ENCODE measurements at places on chromosomes 5 and 9.

GRCh38 chr5:13660072-13660471, 284.4 kb downstream of the DNAH5 start:
- no peaks in the 10 kb centered on the region for H3K27me3 ChIP-seq
- no peaks in the 10 kb centered on the region for H3K4me1 ChIP-seq
- no peaks in the 10 kb centered on the region for H3K36me3 ChIP-seq
- H3K4me3 ChIP-seq, result no peak overlapping the region
- DNase-seq, result no peak

DNA sequence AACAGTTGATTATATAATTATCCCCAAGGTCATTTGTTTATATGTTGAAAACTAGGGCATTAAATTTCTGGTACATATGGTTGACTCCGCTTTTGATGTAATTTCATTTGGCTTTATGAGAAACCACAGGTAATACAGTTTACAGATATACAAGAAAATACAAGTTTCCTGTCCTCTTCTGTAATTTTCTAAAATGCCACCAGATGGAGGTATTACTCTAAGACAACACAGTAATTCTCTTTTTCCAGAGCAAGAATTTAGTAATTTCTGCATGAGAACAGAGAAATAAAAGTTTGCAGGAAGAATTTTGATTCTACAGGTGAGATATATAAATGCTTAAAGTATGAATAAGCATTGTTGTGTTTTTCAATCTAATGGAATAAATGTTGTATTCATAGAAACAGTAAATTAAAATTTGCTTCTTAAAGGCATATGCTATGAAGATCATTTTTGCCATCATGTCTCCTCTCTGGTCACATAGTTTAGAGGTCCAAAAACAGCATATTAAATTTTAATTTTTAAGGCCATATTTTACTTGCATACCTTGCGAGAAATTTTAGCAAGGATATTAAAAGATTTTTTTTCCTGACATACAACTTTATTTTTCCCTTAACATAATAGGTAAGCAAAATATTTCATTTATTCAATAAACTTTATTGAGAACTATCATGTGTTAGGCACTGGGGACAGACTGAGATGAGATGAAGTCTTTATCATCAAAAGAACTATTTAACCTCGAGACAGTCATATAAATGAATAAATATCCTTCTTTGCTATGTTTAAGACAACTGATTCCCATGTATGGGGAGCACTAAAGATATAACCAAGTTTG, 22.7 kb downstream of the CHD1 start:
- no peak overlapping the region for H3K27ac ChIP-seq
- no peak for DNase-seq
- H3K4me3 ChIP-seq, result no peak overlapping the region
- H3K27me3 ChIP-seq, result no peaks in the 10 kb centered on the region
- H3K36me3 ChIP-seq, result peaks cover 36% of the 10 kb centered on the region
- 0 out of 2 replicates have a peak, but pooled peaks cover 6% of the 10 kb centered on the region for H3K4me1 ChIP-seq

GRCh38 chr9:122948313-122948712, 7.5 kb downstream of the RABGAP1 start:
- no peak overlapping the region for H3K27ac ChIP-seq
- no peaks in the 10 kb centered on the region for H3K27me3 ChIP-seq
- H3K4me3 ChIP-seq, result no peak overlapping the region
- DNase-seq, result no peak

GRCh38 chr5:170059221-170059620, 46.5 kb upstream of the FOXI1 start:
- H3K27ac ChIP-seq, result no peak overlapping the region
- peaks cover 19% of the 10 kb centered on the region for H3K4me1 ChIP-seq
- H3K36me3 ChIP-seq, result no peaks in the 10 kb centered on the region
- H3K27me3 ChIP-seq, result no peaks in the 10 kb centered on the region
- H3K4me3 ChIP-seq, result no peak overlapping the region
- no peak for DNase-seq

GRCh38 chr9:137035507-137035834, 3.6 kb upstream of the FUT7 start:
- H3K36me3 ChIP-seq, result no peaks in the 10 kb centered on the region
- no peak overlapping the region for H3K27ac ChIP-seq
- peaks cover 9% of the 10 kb centered on the region for H3K4me1 ChIP-seq
- no peak overlapping the region for H3K4me3 ChIP-seq

GRCh38 chr5:122195802-122196394, 66.6 kb downstream of the ZNF474 start:
- no peak overlapping the region for H3K4me3 ChIP-seq
- H3K27me3 ChIP-seq, result no peaks in the 10 kb centered on the region
- no peaks in the 10 kb centered on the region for H3K4me1 ChIP-seq
- no peaks in the 10 kb centered on the region for H3K36me3 ChIP-seq

DNA sequence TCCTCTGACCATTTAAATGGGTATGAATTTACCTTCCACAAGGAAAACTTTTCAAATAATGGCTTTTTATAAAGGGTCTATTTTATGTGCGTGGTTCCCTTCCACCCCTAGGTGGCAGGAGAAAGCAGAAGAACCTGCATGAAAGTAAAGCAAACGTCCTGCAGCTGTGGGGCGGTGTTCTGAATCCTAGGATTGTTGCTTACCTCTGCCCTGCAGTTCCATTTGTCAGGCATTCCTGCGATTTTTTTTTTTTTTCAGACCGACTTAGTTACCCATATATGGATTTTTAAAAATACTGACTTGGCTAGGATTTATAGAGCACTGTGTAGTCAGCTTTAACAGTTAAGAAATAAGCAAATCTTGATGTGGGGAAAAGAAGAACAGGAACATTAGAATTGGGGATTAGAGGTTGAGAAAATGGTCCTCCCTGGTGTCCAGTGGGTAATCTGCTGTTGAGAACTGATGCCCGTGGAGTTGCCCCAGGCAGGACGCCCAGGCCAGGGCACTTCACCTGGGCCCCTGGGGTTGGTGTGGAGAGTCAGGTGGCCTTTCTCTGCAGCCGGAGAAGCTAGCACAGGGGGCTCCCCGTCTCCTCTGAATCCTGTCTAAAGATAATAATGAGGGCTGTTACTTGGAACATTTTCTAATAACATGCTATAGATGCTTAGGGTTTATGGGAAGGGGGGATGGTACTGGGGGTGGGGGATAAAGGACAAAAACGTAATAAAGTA, 30.4 kb upstream of the LTC4S start:
- peak; percentile 74 for DNase-seq
- peaks cover 47% of the 10 kb centered on the region for H3K4me1 ChIP-seq
- H3K27me3 ChIP-seq, result no peaks in the 10 kb centered on the region
- H3K27ac ChIP-seq, result peak overlapping the region; percentile 52

GRCh38 chr9:89687188-89687587, 82.4 kb downstream of the GADD45G start:
- H3K4me1 ChIP-seq, result no peaks in the 10 kb centered on the region
- H3K36me3 ChIP-seq, result no peaks in the 10 kb centered on the region
- H3K27me3 ChIP-seq, result peaks cover 96% of the 10 kb centered on the region
- H3K27ac ChIP-seq, result no peak overlapping the region
- H3K4me3 ChIP-seq, result no peak overlapping the region

GRCh38 chr5:13921578-13921977, 22.9 kb downstream of the DNAH5 start:
- H3K4me3 ChIP-seq, result no peak overlapping the region
- no peaks in the 10 kb centered on the region for H3K27me3 ChIP-seq
- no peak overlapping the region for H3K27ac ChIP-seq
- no peak for DNase-seq

- H3K27me3 ChIP-seq, result no peaks in the 10 kb centered on the region
- H3K27ac ChIP-seq, result no peak overlapping the region
- peaks cover 45% of the 10 kb centered on the region for H3K4me1 ChIP-seq
- no peak overlapping the region for H3K4me3 ChIP-seq
Measured at GRCh38 chr5:119304439-119305211, 51.2 kb upstream of the TNFAIP8 start.

- no peak for DNase-seq
- no peaks in the 10 kb centered on the region for H3K36me3 ChIP-seq
- no peak overlapping the region for H3K27ac ChIP-seq
Measured at GRCh38 chr5:30572279-30572678, 621.2 kb upstream of the CDH6 start.

DNA sequence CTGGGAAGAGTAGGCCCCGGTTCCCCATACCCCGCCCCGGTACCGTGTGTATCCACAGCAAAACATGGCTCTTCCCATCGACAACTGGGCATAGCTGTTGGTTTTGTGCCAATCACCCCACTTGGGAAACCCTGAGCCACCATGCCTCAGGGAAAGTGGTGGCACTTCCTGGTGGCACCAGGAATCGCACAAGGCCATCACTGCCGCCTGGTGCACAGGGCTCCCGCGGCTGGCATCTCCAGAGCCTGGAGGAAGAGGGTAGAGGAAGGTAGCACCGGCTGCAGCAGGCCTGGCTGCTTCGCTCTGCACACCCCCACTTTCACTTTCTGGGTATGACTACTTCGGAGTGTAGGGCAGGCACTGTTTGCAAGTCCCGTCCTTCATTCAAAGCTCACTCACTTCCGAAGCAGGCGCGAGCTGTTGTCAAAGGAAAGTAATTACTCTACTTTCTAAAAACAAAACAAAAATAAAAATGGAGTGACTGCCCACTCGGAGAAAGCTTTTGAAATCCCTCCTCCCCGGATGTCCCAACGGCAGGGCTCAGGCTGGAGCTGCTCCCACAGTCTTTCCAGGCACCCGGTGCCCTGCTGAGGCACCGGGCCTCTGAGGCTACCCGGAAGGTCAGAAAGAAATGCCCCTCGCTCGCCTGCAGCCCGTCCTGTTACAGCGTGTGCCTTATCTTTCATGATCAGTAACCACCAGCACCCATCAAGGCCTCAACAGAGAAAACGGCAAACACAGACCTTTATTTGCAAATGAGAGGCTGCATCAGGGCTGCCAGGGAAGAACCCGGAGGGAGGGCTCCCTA, 2.0 kb downstream of the BRD3 start:
- DNase-seq, result peak; percentile 68
- peaks cover 13% of the 10 kb centered on the region for H3K4me1 ChIP-seq

DNA sequence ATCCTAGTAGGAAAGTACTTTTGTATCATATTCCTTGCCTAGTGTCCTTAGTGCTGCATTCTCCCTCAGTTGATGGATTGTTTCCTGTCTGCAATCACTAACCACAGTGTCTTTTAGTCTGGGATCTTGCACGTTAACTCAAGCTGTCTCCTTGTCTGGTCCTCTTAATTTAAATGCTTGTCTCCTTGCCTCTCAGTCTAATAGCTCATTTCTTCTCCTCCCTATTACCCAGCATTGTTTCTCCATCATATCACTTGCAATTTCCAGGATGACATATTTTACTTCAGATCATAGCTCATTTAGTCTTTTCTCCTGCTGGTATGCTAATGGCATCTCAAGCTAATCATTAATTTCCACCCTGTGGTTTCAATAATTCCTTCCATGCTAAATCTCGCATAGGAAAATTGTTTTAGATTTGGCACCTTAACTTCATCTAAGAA, 2052.0 kb upstream of the C9orf72 start:
- H3K27ac ChIP-seq, result no peak overlapping the region
- H3K27me3 ChIP-seq, result no peaks in the 10 kb centered on the region
- no peaks in the 10 kb centered on the region for H3K4me1 ChIP-seq
- H3K36me3 ChIP-seq, result no peaks in the 10 kb centered on the region
- no peak overlapping the region for H3K4me3 ChIP-seq
- DNase-seq, result no peak

- peaks cover 71% of the 10 kb centered on the region for H3K27me3 ChIP-seq
- H3K36me3 ChIP-seq, result no peaks in the 10 kb centered on the region
- H3K27ac ChIP-seq, result no peak overlapping the region
Measured at GRCh38 chr5:3355126-3355525, 240.5 kb upstream of the IRX1 start.

DNA sequence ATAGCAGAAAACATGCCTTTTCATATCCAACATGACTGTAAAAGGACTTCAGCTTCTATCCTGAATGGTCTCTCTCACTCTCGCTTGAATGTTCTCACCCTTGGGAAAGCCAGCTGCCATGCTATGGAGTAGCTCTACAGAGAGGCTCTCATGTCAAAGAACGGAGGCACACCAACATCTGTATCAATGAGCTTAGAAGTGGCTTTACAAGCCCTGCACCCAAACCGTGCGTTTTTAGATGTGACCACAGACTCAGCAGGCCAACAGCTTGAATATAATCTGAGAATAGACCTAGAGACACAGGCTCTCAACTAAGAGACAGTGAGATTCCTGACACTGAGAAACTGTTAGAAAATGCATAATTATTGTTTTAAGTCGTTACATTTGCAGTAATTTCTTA, 1231.6 kb upstream of the CDH9 start:
- no peak overlapping the region for H3K4me3 ChIP-seq
- no peaks in the 10 kb centered on the region for H3K4me1 ChIP-seq
- no peaks in the 10 kb centered on the region for H3K27me3 ChIP-seq
- H3K27ac ChIP-seq, result no peak overlapping the region
- DNase-seq, result no peak

DNA sequence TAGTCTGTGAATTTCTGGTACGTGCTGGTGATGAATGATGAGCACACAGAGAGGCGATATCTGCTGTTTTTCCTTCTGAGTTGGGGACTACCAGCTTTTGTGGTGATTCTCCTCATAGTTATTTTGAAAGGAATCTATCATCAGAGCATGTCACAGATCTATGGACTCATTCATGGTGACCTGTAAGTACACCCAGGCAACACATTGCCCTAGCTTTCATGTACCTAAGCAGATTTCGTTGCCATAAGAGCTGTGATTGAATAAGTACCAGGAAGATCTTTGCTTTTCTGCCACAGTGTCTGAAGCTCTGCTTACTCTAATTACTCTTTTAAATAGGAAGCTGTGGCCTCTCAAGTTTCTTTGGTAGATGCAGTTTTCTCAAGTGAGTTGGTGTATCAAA, 397.8 kb downstream of the ARRDC3 start:
- no peak for DNase-seq
- H3K4me3 ChIP-seq, result no peak overlapping the region
- H3K27ac ChIP-seq, result no peak overlapping the region
- no peaks in the 10 kb centered on the region for H3K27me3 ChIP-seq
- H3K4me1 ChIP-seq, result peaks cover 17% of the 10 kb centered on the region

- no peak overlapping the region for H3K4me3 ChIP-seq
- no peaks in the 10 kb centered on the region for H3K27me3 ChIP-seq
- DNase-seq, result no peak
- no peaks in the 10 kb centered on the region for H3K4me1 ChIP-seq
- H3K27ac ChIP-seq, result no peak overlapping the region
- H3K36me3 ChIP-seq, result no peaks in the 10 kb centered on the region
Measured at GRCh38 chr9:98529841-98530240, 178.9 kb downstream of the GABBR2 start.

DNA sequence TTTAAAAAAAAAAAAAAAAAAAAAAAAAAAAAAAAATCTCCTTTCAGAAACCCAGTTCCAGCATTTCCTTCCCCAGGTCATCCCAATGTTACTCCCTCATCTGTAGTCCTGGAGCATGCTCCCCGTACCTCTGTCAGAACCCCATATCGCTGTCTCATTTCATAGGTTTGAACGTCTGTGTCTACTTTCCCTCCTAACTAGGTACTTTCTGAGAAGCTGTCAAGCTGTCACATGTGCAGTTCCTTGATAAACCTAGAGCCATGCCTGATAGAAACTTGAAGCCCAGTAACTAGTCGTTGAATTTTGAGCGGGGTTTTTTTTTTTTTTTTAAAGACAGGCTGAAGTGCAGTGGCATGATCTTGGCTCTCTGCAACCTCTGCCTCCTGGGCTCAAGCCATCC, 15.6 kb downstream of the EXOSC3 start:
- DNase-seq, result no peak
- no peak overlapping the region for H3K4me3 ChIP-seq
- no peaks in the 10 kb centered on the region for H3K27me3 ChIP-seq
- H3K4me1 ChIP-seq, result no peaks in the 10 kb centered on the region
